Left renal pelvis (tissue), 4 donors: ENCODE measurements at places on chromosomes 5 and 9. TPM values are rescaled to one million over a fixed set of nuclear protein-coding genes. Genes with fewer than 3 reads are reported as not detected.

DNA sequence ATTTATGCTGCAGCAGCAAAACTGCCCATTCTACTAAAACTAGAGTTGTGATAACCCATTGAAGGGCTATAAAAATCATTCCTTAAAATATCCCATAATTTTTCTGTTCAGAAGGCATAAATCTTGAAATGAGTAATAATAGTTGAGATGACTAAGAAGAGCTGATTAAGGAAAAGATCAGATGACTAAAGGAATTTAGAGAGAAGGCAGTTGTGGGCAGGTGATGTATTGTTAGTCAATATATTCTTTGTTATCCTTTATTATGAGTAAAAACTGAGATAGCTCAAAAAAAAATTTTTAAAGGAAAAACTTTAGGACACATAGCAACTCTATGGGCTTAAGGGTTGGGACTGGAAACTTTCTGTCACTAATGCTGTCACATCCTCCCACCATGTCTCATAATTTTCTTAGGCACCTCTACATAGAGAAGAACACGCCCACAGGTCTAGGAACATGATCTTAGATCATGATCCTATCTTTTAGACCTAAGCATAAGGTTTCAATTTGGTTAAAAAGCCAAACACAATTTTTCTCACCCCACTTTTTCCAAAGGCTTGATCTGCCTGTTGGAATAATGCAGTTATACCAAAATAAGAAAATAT, 597.5 kb upstream of the MEF2C start:
- DNase-seq = no peak

- no peak for DNase-seq
Observed at GRCh38 chr5:153719324-153719723, 228.9 kb downstream of the GRIA1 start.

DNA sequence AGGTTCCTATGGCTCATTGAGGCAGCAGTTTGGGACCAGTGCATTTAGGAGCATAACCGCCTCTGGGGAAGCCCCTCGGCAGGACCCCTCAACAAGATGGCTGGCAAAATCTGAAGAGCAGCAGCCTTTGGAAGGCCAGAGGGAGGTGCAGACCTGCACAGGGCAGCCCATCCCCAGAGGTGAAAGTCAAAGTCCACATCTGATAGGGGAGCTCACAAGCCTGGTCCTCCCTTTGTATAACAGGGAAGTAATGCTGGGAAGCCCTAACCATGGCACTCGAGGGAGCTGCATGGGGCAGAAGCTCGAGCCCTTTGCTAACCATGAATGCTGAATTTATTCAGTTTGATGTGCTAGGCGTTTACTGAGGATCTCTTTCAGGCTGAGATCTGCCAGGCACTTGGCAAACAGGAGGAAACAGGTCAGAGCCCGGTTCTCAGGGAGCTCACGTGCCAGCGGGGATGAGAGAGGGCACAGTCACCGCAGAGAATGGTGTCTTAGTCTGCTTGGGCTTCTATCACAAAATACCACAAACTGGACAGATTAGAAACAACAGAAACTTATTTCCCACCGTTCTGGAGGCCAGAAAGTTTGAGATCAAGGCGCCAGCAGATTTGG, 114.1 kb downstream of the GABBR2 start:
- no peak for DNase-seq

- DNase-seq = no peak
Observed at GRCh38 chr9:103210607-103211006, 215.5 kb downstream of the CYLC2 start.

GRCh38 chr5:120368923-120369715, 95.0 kb upstream of the PRR16 start:
- DNase-seq = no peak

Gene KLHL9
- 52.7 TPM for polyA plus RNA-seq

GRCh38 chr5:143402017-143402552, 1.4 kb downstream of the NR3C1 start:
- no peak for DNase-seq

Gene CARD9
- 2.9 TPM for polyA plus RNA-seq

- DNase-seq = no peak
Observed at GRCh38 chr9:133890583-133890982, 101.5 kb downstream of the VAV2 start.

GRCh38 chr5:176816043-176816745, 5.8 kb downstream of the UNC5A start:
- DNase-seq = no peak

DNA sequence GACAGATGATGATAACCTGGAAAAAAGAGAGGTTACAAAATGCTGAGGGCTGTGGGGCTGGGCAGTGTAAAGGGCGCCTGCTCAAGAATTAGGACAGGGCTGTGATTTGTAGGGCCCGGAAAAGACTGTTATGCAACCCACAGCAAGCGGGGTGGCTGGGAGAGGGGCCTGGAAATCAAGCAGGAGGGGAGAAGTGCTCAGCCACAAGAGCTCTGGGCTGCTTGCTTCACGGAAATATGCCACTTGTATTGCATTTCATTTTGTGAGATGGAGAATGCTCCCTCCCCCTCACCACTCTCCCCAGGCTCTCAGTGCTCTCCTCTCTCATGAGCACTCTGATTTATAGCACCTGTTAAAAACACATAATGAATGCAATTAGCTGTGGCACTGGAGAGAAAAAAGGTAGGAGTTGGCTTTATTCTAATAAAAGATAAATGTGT, 8.4 kb upstream of the HAND1 start:
- no peak for DNase-seq

GRCh38 chr5:77145666-77146065, 58.6 kb upstream of the ZBED3 start:
- no peak for DNase-seq

- DNase-seq = no peak
Observed at GRCh38 chr5:134642931-134643530, 5.6 kb upstream of the SEC24A start.

DNA sequence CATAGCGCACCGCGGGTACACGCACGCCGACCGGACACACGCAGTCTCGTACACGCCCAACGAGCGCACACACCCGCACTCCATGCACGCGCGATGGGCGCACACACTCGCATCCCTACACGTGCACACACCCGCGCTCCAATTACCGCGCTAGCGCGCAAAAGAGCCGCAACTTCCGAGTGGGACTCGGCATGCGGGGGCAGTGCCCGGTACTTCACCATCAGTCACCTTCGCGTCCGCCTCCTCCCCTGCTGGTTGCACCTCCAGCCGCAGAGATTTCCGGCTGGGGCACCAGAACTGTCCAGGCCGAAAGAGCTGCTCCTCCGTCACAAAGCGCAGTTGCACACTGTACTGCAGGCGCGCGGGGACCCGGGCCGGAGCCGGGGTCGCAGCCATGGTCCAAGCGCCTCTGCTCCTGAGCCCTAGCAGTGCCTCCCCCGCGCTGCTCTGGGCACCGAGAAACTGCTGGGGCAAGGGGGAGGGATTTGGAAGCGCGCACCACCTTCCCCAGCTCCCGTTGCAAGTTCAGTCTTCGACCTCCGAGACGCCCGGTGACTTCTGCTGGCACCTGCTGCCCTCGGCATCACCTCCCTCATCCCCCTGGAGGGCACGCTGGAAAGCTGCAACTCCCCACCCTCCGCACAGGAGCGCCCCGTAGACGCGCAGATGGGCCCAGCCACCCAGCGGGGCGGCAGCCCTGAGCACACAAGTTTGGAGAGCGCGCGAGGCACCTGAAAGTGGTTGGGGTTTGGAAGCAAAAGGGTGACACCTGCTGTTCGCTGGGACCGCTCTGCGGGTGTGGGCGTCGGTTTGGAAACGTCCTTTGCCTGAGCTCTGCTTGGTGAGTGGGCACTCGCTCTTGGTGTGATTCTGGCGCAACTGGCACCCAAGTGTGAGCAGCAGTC, 337.4 kb upstream of the PUM3 start:
- no peak for DNase-seq

- no peak for DNase-seq
Observed at GRCh38 chr5:17184588-17184987, 32.8 kb upstream of the BASP1 start.
